ENCODE measurements at places on chromosomes 11 and 22.

DNA sequence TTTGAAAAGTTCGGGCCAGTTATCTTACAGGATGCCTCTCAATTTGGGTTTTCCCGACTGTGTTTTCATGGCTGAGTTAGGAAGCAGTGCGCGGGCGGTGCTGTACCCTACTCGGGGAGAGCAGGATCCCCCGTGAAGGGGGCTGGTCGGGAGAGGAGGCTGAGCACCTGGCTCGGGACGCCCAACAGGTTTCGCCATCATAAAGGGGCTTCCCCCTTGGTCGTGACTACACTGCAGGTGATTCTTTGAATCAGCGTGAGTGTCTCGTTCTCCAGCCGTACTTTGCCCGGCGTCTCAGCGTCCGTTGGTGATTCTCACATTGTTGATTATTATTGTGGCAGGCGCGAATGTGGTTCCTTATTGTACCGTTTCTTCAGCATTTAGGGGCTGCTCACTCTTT is 46.6 kb downstream of the ST14 start:
- peak; percentile 63 for DNase-seq
- no peaks in the 10 kb centered on the region for H3K4me1 ChIP-seq
- H3K36me3 ChIP-seq: peaks cover 4% of the 10 kb centered on the region
- no peak overlapping the region for H3K27ac ChIP-seq

DNA sequence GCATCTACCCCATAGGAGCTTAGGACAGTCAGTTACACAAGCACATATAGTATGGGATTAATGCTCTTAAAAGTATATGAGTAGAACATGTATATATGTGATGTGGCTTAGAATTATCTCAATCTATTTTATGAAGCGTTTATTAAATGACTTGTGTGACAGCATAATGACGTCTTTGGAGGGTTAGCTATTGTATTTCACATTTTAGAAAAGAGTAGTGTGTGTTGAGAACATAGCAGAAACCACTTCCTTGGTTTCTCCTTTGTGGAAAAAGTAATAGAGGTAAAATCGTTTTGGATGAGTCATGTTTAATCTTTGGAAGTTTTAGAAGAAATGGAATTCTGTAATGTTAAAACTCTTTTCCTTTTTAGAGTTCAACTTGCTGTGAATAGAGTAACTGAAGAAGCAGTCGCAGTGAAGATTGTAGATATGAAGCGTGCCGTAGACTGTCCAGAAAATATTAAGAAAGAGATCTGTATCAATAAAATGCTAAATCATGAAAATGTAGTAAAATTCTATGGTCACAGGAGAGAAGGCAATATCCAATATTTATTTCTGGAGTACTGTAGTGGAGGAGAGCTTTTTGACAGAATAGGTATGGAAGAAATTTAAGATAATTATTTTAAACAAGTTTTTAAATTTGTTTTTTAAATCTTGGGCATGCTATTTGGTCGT is 2.4 kb downstream of the CHEK1 start:
- H3K27me3 ChIP-seq: no peaks in the 10 kb centered on the region
- no peak overlapping the region for H3K4me3 ChIP-seq
- H3K27ac ChIP-seq: no peak overlapping the region
- peaks cover 4% of the 10 kb centered on the region for H3K4me1 ChIP-seq

GRCh38 chr11:132535830-132536229 is 996.5 kb downstream of the OPCML start:
- no peaks in the 10 kb centered on the region for H3K4me1 ChIP-seq
- no peak for DNase-seq
- H3K4me3 ChIP-seq: no peak overlapping the region

DNA sequence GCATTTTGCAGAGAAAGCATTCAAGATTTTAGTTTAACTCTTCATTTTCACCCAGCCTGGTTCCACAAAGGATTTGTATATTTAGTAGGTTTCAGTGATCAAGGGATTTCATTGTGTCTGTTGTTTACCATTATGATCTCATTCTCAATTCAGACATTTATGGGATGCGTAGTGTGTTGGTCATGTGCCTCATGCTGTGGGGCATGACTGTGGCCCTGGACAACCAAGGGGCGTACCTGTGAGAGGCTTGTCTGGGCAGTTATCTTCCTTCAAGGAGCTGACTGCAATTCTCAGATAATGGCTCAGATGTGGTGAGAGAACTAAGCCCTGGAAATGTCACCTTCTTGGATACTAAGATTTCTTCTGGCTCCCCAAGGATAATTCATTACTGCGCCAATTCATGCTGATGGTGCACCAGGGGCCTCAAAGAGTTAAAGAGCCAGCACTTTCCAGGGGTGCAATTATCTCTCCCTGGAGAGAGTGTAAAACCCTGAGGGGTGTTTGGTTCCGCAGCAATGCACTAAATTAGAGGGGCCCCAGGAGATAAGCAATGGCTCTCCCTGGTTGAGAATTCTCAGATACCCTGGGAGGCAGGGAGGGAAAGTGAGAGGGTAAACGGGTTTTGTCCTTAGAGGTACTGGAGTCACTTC is 32.2 kb downstream of the SLC6A5 start:
- H3K27me3 ChIP-seq: no peaks in the 10 kb centered on the region
- no peaks in the 10 kb centered on the region for H3K4me1 ChIP-seq
- no peaks in the 10 kb centered on the region for H3K36me3 ChIP-seq
- no peak overlapping the region for H3K27ac ChIP-seq
- no peak overlapping the region for H3K4me3 ChIP-seq
- DNase-seq: no peak

DNA sequence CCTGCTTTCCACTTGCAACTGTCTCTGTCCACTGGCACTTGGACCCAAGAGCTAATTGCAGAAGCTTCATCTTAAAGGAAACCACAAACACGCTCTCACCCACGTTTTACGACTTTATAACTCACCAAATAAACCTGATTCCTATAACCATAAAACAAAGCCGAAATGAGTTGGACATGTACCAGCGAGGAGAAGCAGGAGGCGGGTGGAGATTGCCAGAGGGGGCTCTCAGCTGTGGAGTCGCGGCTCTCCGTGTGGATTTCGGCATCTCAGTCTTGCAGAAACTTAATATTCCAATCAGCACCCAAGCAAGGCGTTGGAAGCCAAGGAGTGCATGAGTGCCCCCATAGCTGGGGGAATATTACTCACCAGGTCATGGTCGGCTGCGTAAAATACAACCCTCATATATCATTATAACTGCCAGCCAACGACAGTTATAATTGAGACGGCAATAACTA is 483.6 kb downstream of the MN1 start:
- peaks cover 22% of the 10 kb centered on the region for H3K4me1 ChIP-seq
- peak; percentile 61 for DNase-seq
- H3K4me3 ChIP-seq: no peak overlapping the region
- no peaks in the 10 kb centered on the region for H3K36me3 ChIP-seq
- peak overlapping the region; percentile 20 for H3K27ac ChIP-seq

DNA sequence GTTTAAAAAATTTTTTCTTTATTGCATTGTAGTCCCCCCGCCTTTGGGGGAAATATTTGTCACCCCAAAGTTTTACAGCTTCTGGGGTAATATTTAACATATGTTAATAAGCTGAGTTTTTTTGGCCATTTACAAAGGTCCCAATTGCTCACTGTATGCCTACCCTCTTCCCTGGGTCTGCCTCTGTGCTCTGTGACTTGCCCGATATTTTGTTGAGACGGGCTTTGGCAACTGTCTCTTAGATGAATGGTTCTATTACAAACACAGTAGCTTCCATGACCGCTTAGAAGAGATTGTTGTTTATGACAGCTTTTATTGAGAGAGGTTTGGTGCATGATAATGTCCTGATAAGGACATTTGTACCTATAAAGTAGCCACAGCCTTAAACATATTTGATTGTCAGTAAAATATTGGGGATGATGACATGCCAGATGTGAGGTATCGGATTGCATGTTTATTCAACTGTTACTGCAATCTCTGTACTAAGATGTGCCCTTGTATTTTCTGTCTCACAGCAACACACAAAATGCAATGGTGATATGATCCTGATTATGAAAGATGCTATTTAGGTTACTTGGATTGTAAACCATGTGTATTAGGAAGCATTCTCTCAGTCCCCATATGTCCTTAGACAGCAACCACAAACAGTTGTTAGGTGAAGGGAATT is 103.1 kb downstream of the TEAD1 start:
- H3K27ac ChIP-seq: no peak overlapping the region
- no peaks in the 10 kb centered on the region for H3K4me1 ChIP-seq
- no peak for DNase-seq
- H3K4me3 ChIP-seq: no peak overlapping the region
- H3K27me3 ChIP-seq: no peaks in the 10 kb centered on the region

DNA sequence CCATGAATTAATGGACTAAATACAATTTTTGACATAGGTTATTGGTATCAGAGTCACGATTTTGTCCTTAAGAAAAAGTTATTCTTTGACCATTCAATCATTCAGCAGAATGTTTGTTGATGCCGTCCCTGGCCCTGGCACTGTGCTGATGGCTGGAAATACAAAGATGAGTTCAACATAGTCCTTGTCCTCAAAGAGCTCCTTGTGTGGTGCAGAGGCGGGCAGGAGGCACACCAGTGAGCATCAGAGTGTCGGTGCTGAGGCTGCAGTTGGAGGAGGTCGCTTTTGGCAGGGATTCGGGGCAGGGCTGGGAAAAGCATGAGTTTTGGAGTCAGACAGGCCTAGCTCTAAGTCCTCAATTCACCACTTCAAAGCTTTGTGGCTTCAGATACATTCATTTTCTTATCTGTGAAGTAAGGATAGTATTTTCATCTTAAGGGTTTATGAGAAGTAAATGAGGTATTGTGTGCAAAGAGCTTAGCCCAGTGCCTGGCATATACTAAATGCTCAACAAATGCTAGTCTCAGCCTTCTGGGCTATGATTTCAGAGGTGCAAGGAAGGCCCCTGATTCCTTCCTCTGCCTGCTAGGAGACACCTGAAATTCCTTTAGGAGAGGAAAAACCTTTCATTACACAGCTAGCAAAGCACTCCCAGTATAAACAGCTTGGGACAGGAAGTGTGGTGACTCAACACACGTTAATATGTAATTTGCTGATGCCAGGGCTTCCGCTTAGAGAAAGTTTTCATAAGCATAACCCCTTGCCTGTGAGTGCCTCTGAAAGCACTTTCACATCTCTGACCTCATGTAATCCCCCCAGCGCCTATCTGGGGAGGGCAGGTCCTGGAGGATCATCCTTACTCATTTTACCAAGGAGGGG is 113.8 kb downstream of the NECTIN1 start:
- H3K4me1 ChIP-seq: no peaks in the 10 kb centered on the region
- no peaks in the 10 kb centered on the region for H3K36me3 ChIP-seq
- no peak for DNase-seq
- H3K4me3 ChIP-seq: no peak overlapping the region
- H3K27ac ChIP-seq: no peak overlapping the region
- H3K27me3 ChIP-seq: no peaks in the 10 kb centered on the region

GRCh38 chr11:70473186-70473872 is 75.0 kb downstream of the CTTN start:
- no peak overlapping the region for H3K4me3 ChIP-seq
- no peak overlapping the region for H3K27ac ChIP-seq
- DNase-seq: no peak
- no peaks in the 10 kb centered on the region for H3K36me3 ChIP-seq
- no peaks in the 10 kb centered on the region for H3K4me1 ChIP-seq
- no peaks in the 10 kb centered on the region for H3K27me3 ChIP-seq

GRCh38 chr11:8098879-8099278 is 17.9 kb downstream of the TUB start:
- H3K4me1 ChIP-seq: no peaks in the 10 kb centered on the region
- H3K27ac ChIP-seq: no peak overlapping the region
- no peaks in the 10 kb centered on the region for H3K36me3 ChIP-seq
- peak; percentile 10 for DNase-seq
- no peaks in the 10 kb centered on the region for H3K27me3 ChIP-seq
- H3K4me3 ChIP-seq: no peak overlapping the region

GRCh38 chr22:27686534-27686933 is 115.0 kb downstream of the MN1 start:
- H3K27ac ChIP-seq: no peak overlapping the region
- H3K4me3 ChIP-seq: no peak overlapping the region
- H3K36me3 ChIP-seq: no peaks in the 10 kb centered on the region

GRCh38 chr11:11706028-11706427 is 84.2 kb upstream of the GALNT18 start:
- H3K27ac ChIP-seq: no peak overlapping the region
- no peaks in the 10 kb centered on the region for H3K36me3 ChIP-seq
- H3K4me1 ChIP-seq: no peaks in the 10 kb centered on the region
- H3K4me3 ChIP-seq: no peak overlapping the region
- DNase-seq: no peak
- H3K27me3 ChIP-seq: no peaks in the 10 kb centered on the region

DNA sequence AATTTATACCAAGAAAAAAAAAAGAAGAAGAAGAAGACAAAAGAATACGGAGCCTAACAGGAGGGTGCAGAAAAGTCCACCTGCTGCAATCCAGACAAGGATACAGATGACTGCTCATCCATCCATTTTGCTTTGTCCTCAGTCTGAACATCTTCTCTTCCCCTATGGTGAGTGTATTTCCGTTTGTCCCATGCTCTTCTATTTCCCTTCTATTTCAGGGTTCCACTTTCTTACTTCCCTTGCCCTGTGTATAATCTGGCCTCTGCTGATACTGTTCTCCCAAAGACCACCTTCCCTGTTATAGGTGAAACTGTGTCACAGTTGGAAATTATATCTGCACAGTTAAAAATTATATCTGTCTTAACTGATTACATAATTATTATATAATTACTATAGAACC is 48.7 kb upstream of the USP47 start:
- no peak for DNase-seq
- H3K36me3 ChIP-seq: no peaks in the 10 kb centered on the region
- H3K4me3 ChIP-seq: no peak overlapping the region
- H3K27me3 ChIP-seq: no peaks in the 10 kb centered on the region
- H3K27ac ChIP-seq: no peak overlapping the region
- H3K4me1 ChIP-seq: no peaks in the 10 kb centered on the region

DNA sequence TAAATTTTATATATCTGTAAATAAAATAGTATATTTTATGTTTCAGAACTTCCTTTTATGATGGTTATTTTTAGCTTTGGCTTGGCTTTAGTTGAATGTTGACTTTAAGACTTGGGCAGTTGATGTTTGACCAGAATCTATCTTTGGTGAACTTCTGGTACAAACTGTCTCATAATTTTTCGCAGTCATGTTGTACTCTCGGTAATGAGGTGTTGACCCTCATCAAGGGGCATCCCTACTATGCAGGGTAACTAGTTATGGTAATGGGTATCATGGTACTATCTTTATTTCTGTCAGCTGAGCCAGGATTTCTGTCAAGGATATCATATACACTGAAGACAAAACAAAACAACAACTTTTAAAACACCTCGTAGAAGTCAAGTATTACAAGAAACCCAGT is 67.7 kb downstream of the NXPE2 start:
- H3K27ac ChIP-seq: no peak overlapping the region
- H3K27me3 ChIP-seq: no peaks in the 10 kb centered on the region
- H3K36me3 ChIP-seq: no peaks in the 10 kb centered on the region

Measured in colonic mucosa (tissue), 4 donors.